ENCODE measurements at places on chromosomes 11 and 22.

- DNase-seq: no peak
Observed at GRCh38 chr22:36768141-36768540, 7.8 kb downstream of the IFT27 start.

DNA sequence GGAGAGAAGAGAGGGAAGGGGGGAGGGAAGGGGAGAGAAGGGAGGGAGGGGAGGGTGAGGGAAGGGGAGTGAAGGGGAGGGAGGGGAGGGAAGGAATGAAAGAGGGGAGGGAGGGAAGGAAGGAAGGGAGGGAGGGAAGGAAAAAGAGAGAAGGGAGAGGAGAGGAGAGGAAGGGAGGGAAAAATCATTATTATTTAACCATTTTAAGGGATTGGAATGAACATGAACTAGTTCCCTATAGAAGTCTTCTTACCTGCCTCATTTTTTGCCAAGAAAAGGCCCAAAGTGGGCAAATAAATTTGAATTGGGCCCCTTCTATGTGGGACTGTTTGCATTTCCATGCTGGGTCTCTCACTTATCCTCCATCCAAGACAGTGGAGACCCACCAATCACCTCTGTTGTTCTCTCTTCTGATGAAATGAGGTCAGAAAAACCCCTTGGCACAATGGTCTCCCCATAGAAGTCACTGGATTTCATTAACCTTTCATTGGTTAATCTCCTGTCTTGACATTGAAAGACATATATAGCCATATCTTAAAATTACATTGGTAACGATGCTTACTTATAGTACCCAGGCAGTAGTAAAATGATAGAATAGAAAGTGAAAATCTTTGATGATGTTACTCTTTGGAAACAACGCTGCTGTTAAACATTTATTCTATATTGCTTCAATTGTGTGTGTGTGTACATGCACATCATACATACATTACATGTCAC, 80.1 kb upstream of the ASPHD2 start:
- no peak for DNase-seq

- no peak for DNase-seq
Observed at GRCh38 chr11:105718641-105719040, 108.8 kb downstream of the GRIA4 start.

GRCh38 chr11:36026315-36026968, 82.6 kb downstream of the LDLRAD3 start:
- DNase-seq: no peak

- DNase-seq: no peak
Observed at GRCh38 chr22:49624421-49625177, 203.1 kb downstream of the BRD1 start.

- peak; percentile 5 for DNase-seq
Observed at GRCh38 chr11:23112987-23113886, 253.0 kb upstream of the CCDC179 start.

- DNase-seq: no peak
Observed at GRCh38 chr11:68164437-68164836, 43.2 kb upstream of the CHKA start.

- DNase-seq: no peak
Observed at GRCh38 chr11:28833670-28834069, 725.5 kb downstream of the METTL15 start.

- DNase-seq: no peak
Observed at GRCh38 chr11:91997226-91997625, 227.4 kb upstream of the FAT3 start.

DNA sequence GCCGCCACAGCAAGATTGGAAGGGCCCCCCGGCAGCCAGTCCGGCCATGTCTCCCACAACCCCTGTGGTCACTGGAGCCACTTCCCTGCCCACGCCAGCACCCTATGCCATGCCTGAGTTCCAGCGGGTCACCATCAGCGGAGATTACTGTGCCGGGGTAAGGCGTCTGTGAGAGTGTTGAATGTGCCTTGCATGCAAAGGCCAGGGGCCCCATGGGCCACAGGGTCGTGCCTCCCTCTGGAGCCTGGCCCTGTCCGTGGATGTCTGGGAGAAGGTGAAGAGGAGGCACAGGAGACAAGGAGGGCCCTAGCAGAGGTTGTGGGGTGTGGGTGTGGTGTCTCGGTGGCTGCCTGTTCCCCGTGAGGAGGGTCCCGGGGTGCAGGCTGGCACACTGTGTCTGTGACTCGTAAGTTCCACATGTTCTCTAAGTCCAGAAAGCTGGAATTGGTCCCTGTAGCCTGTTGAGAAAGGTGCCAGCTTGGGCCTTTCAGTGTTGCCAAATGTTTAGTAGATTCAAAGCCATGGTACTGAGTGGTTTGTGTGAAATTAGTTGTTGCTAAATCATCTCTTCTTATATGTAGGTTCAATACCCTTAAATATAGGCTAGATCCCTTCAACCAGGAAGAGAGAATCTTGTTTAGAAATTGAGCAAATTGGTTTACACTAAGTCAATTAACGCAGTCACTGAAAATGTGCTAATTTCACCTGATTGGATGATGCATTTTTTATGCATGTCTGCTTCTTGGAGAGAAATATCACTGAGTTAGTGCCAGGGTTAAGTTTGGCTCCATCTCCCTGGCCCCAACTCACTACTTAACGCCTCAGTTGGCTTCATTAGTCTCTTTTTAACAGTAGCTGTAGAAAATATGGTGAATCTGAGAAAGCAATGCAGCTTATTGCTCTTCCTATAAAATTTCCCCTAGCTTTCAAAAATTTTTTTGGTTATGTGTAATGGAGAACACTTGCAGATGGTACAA, 23.8 kb downstream of the AMPD3 start:
- no peak for DNase-seq

- no peak for DNase-seq
Observed at GRCh38 chr11:6216501-6216900, 11.1 kb downstream of the C11orf42 start.

- DNase-seq: no peak
Observed at GRCh38 chr22:44522526-44523170, 24.6 kb upstream of the RTL6 start.

GRCh38 chr11:112513417-112513816, 252.8 kb upstream of the PLET1 start:
- no peak for DNase-seq

- DNase-seq: no peak
Observed at GRCh38 chr22:20186183-20186870, 35.5 kb upstream of the CCDC188 start.

DNA sequence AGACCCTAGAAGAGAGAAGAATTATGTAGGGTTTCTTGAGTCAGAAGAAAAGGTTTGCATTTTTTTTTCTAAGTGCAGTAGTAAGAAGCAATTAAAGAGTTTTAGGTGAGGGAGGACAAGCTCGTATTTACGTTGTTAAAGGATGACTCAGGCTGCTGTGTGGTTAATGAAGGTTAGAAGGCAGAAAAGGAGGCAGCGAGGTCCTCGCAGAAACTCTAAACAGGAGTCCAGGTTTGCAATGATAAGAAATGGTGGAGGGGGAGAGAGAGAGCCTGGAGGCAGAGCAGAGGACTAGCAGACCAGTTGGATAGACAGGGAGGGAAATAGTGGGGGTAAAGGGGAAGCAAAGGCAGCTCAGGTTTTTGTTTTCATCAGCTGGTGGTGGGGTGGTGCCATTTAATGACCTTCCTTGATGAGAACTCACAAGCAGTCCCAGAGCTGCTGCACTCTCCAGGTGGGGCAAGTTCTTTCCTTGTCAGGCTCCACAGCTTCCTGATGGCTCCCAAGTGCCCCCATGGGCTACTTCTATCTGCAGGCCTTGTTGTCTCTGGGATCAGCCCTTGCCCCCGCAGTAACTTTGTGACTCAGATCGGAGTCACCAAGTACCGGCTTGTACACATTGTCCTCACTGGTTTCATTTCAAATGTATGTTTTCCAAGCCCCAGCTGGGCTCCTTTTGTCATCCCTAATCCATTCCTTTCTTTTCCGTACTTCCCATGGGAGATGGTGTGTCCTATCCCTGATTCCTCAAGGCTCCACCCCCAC, 8.3 kb upstream of the INSC start:
- DNase-seq: no peak

- no peak for DNase-seq
Observed at GRCh38 chr11:2187280-2187707, 15.7 kb upstream of the TH start.

- DNase-seq: peak; percentile 18
Observed at GRCh38 chr11:112962579-112963367, 1.6 kb downstream of the NCAM1 start.

- DNase-seq: peak; percentile 78
Observed at GRCh38 chr11:19742588-19743292, 30.1 kb downstream of the NAV2 start.

DNA sequence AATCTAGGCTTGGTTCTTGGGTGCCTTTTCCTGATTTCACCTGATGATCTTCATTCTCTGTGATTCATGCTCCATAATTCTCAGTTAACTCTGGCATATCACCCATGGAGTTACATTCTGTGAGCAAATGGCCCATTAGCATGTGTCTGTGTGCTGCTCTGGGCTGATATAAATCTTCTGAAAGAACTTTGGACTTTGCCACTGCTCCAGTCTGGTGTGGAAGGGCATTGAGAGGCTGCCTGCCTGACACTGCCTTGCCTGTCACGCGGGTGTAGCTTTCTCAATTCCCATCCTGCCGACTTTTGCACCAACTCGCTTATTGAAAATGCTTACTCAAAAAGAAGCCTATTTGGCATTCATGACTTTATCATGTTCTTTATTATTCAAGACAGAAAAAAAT, 42.2 kb downstream of the FAT3 start:
- no peak for DNase-seq

- DNase-seq: no peak
Observed at GRCh38 chr11:61486779-61487178, 21.8 kb upstream of the LRRC10B start.

- DNase-seq: peak; percentile 12
Observed at GRCh38 chr11:58629857-58630256, 7.4 kb downstream of the CNTF start.

- peak; percentile 28 for DNase-seq
Observed at GRCh38 chr11:18671246-18671645, 27.3 kb upstream of the TMEM86A start.

DNA sequence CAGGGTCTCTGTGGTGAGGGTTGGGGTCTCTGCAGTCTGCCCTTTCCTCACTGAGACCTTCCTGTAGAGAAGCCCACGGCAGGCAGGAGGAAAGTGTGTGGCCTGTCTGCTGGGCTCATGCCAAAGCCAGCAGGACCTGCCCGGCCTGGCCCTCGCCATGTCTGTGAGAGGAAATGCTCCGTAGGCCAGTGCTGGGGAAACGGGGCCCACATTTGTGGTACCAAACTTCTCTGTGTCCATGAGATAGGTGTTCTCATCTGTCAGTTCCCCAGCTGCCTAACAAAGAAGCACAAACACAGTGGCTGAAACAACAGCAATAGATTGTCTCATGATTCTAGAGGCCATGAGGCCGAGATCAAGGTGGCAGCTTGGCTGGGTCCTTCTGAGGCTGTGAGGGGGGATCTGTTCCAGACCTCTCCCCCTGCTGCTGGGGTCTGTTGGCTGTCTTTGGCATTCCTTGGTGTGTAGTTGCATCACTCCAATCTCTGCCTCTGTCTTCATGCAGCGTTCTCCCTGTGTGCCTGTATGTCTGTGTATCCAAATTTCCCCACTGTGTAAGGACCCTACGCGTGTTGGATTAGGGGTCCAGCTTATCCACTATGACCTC, 772.5 kb downstream of the TBC1D22A start:
- no peak for DNase-seq

GRCh38 chr22:46060292-46061123, 83.5 kb upstream of the WNT7B start:
- no peak for DNase-seq

DNA sequence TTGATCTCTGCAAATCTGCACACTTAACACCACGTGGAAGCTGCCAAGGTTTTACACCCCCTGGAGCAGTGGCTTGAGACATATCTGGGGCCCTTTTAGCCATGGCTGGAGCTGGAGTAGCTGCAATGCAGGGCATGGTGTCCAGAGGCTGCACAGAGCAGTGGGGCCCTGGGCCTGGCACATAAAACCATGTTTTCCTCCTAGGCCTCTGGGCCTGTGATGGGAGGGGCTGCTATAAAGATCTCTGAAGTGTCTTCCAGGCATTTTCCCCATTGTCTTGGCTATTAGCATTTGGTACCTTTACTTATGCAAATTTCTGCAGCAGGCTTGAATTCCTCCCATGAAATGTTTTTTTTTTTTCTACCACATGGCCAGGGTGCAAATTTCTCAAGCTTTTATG, 33.2 kb downstream of the CALCA start:
- DNase-seq: no peak

GRCh38 chr22:18022876-18023275, 1.5 kb downstream of the MICAL3 start:
- DNase-seq: no peak

DNA sequence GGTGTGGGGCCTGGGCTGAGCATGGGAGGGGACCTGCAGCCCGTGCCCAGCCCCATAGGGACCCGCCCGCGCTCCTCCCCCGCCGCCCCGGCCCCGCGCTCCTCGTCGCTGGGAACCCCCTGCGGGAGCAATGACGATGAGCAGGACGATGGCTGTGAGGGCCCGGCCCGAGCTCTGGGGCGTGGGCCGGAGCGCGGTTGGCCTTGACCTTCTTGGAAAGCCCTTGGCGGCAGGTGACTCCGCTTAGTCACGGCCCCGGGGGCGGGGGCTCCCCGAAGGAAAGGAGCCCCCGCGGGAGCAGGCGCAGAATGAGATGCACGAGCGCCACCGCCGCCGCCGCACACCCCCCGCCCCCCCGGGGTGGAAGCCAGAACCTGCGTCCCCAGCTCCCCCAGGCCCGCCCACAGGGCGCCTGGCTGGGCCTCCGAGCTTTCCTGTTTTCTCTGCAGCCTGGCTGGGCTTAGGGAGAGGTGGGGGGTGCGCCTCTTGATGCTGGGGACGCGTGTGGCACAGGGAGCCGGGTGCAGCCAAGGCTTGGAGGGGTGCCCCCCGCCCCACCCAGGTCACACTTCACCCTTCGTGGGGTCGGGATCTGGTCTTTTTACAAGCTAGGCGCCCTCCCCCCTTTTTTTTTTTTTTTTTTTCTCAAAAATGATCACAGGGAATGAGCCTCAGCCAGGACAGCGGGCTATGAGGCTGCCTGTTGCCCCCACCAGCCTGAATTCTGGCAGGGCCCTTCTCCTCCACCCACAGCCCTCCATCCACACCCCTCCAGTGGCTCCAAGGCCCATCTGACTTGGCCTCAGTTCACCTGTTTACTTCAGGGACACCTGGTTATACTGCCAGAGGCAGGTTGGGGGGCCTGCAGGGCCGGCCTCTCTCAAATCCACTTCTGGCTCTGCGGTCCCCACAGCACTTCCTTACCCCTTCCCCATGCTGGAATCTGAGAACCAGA, 17.9 kb downstream of the CRELD2 start:
- peak; percentile 100 for DNase-seq

DNA sequence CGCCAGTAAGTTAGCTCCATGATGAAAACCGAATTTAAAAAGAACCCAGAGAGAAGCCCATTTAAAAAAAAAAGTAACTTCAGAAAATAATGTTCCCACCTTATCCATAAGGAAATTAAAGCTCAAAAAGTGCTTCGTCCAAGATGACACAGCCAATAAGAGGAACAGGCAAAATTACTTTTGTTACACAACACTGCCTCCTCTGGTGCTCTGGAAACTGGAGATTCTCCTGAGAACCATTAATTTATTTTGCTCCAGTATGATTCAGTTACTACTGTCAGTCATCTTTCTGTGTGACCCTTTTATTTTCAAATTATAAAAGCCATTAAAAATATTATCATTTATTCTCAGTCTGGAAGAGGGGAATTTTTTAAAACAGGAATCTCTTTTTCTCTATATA, 2.0 kb downstream of the IFT27 start:
- DNase-seq: no peak
